T1000 (cell line): ENCODE measurements at places on chromosomes 12 and 14.

GRCh38 chr14:104192146-104192882, 53.9 kb downstream of the KIF26A start:
- DNase-seq, result no peak

DNA sequence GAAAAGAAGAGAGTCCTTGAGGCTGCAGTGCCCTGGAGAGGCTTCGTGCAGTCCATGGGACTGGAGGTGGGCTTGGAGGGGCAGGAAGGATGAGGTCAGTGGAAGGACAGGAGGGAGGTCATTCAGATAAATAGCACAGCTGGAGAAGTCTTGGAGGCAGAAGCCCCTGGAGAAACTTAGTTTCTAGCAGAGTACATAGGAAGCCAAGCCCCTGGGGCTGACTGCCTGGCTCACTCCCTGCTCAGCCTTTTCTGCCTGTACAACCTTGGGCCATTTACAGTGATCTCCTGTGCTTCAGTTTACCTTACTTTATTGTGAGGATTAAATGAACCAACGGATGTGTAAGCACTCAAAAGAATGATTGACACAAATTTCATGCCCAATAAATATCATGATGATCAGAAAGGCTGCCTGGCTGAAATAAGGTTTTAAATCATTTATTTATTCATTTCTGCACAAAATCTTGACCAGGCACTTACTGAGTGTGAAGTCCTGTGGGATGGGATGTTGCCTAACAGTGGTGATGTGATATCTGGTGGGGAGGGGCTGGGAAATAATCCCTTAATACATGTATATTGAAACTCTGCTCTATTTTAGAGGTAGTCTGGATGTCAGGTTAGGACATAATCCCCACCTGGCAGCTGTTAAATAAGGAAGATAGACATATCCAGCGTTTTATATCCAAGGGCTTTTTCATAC, 54.3 kb downstream of the PLEKHG7 start:
- no peak for DNase-seq

- no peak for DNase-seq
These were observed 8.1 kb downstream of the DNAI7 start for GRCh38 chr12:25186788-25187402.

GRCh38 chr14:71554959-71555612, 377.1 kb upstream of the RGS6 start:
- DNase-seq, result no peak

DNA sequence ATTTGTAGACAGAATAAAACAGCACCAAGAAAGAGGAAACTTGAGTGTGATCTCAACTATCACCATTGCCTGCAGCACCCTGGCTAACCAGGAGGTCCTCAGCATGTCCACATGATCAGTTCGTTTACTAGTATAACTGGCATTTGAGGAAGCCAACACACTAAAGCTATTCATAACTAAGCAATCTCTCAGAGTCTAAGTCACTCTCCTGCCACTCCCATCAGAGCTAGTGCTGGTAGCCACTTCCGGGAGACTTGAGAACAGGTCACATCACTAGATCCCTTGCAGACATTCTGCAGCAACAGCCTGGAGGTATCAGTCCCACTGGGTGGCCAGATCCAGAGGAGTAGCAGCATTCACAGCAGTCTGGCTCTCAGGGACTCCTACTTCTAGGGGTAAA, 352.9 kb upstream of the OR4E1 start:
- DNase-seq, result no peak

DNA sequence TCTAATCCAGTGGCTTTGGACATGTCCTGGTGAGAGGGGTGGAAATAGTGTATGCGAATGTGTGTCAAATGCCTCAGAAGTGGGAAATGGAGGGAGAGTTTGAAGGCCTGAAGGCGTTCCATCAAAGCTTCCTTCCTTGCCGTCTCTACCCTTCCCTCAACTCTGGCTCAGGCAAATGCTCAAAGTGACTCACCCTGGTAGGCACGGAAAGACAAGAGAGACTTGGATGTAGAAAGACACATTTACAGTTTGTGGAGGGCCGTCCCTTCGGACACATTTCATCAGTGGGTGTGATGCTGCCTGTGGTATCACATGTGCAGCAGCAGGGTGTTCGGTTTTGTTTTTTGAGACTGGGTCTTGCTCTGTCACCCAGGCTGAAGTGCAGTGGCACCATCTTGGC, 36.7 kb downstream of the CHST11 start:
- no peak for DNase-seq

DNA sequence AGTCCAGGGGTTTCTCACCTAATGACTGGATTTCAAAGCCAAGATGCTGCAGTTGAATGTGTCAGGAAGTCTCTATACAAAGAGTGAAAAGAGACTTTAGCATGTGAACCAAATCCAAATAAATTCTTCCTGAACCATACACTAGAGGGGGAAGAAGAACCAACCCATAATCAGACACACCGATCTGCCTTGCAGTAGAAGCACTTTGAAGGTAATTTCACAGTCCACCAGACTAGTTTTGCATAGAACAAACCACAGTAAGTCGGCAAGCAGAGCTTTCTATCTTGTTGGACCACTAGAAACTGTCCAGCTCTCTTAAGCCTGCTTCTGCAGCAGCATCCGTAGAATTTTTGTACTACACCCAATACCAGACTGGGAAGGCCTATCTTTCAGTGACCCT, 39.3 kb downstream of the FIGNL2 start:
- DNase-seq, result no peak

DNA sequence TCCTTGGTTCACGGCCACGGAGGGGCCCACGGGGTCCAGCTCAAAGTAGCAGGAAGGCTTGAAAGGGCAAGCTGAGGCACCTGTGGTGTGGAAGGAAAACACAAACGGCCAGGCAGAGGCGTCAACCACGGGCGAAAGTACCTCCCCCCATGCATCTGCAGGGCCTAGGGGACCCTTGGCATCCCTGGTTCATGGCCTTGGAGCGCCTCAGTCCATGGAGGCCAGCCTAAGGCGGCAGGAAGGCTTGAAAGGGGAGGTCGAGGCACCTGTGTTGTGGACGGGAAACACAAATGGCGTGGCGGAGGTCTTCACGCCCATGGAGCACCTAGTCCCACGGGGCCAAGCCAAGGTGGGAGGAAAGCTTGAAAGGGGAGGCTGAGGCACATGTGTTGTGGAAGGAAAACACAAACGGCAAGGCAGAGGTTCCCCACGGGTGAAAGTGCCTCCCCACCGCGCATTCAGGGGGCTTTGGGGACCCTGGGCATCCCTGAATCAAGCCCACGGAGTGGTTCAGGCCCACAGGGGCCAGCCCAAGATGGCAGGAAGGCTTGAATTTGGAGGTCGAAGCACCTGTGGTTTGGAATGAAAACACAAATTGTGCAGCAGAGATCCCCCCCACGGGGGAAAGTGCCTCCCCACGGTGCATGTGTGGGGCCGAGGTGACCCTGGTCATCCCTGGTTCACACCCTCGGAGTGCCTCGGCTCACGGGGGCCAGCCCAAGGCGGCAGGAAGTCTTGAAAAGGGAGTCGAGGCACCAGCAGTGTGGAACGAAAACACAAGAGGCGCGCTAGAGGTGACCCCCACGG, 380.8 kb downstream of the ALG10 start:
- no peak for DNase-seq

GRCh38 chr12:69657376-69658137, 41.5 kb downstream of the BEST3 start:
- no peak for DNase-seq

- no peak for DNase-seq
These were observed 129.6 kb downstream of the PAPOLA start for GRCh38 chr14:96631621-96632362.

GRCh38 chr12:124677552-124678356, 110.3 kb upstream of the NCOR2 start:
- DNase-seq, result no peak

GRCh38 chr12:53736592-53736991, 9.3 kb upstream of the CALCOCO1 start:
- DNase-seq, result no peak

GRCh38 chr14:92546347-92547053, 32.9 kb downstream of the RIN3 start:
- DNase-seq, result peak; percentile 41

- no peak for DNase-seq
These were observed 732 bp downstream of the ZNF664 start for GRCh38 chr12:123973552-123974341.

GRCh38 chr14:24270537-24271133, 762 bp downstream of the RABGGTA start:
- DNase-seq, result no peak

DNA sequence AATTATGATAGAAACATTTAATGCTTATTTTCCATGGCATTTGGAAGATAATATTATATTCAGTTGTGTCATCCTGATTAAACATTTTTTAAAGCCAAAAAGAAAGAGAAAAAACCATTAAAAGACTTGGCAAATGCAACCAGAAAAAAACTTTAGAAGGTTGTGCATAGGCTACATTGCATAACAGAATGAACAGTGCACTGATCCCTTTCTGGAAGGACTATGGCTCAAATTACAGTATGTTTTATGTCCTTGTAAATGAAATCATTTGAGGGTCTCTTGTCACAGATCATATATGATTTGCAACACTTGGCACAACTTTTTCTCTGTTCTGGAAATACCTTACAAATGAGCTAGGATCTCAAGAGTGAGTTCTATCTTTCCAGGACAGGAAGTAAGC, 275.2 kb upstream of the FLRT2 start:
- DNase-seq, result no peak

- DNase-seq, result no peak
These were observed 37.6 kb upstream of the MGAT4C start for GRCh38 chr12:86293682-86294240.

- DNase-seq, result no peak
These were observed 210.8 kb upstream of the BTG1 start for GRCh38 chr12:92356425-92356824.

- no peak for DNase-seq
These were observed 47.7 kb upstream of the CDKN3 start for GRCh38 chr14:54348923-54349620.

GRCh38 chr12:51869931-51870330, 18.0 kb upstream of the ANKRD33 start:
- no peak for DNase-seq

GRCh38 chr12:84924981-84925380, 12.4 kb upstream of the SLC6A15 start:
- DNase-seq, result no peak

GRCh38 chr14:72651081-72651480, 242.8 kb downstream of the DPF3 start:
- no peak for DNase-seq

DNA sequence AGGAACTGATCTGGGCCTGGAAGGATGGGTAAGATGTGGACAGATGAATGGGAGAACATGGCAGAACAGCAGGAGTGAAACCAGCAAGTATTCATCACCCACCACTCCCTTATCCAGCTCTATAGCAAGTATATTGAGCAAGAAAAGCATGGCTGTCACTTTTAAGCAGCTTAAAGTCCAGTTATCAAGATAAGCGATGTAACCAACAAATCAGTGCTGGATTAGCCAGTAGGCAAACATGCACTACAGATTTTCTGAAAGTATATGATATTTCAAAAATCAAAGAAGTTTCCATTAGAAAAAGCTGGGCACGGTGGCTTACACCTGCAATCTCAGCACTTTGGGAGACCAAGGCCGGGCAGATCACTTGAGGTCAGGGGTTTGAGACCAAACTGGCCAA, 53.9 kb upstream of the ATP2A2 start:
- no peak for DNase-seq

DNA sequence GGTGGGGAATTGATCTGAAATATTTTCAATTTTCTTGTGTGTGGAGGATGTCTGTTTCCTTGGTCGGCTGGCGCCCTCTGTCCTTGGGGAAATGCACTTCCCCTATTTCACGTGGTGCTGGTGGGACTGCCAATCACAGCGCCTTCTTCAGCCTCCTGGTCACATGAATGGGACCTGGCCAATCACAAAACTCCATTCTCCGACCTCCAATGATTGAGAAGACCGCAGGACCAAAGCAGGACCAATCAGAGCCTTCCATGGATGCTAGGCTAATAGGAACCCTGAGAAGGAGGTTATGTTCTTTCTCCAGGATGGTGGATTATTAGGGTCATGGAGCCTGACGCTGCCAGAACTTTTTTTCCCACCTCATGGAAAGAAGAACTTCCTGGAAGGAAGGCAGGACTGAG, 188.7 kb downstream of the TTC8 start:
- peak; percentile 20 for DNase-seq

GRCh38 chr12:65339161-65339560, 60.7 kb downstream of the MSRB3 start:
- DNase-seq, result no peak

- DNase-seq, result no peak
These were observed 5.5 kb downstream of the ACTN1 start for GRCh38 chr14:68973639-68974038.

GRCh38 chr12:3061501-3062215, 15.5 kb upstream of the TSPAN9 start:
- DNase-seq, result no peak

DNA sequence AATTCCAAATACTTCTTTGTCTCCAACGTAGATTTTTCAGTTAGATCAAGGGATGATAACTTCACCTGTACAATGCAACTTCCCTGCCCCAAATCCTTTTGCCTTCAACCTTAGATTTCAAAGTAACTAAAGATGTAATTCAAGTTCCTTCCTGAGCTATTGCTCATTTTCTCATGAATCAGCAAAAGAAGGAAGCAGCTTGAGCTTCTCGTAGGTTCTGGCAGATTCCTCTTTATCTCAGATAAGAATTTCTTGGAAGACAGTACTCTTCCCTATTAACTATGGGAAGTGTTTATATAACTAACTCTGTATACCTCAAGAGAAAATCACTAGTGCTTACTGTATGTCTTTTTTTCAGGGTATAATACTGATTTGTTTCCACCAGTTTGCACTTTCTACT, 203.8 kb downstream of the RASSF9 start:
- no peak for DNase-seq

GRCh38 chr12:106753526-106753925, 21.0 kb upstream of the RIC8B start:
- DNase-seq, result no peak

DNA sequence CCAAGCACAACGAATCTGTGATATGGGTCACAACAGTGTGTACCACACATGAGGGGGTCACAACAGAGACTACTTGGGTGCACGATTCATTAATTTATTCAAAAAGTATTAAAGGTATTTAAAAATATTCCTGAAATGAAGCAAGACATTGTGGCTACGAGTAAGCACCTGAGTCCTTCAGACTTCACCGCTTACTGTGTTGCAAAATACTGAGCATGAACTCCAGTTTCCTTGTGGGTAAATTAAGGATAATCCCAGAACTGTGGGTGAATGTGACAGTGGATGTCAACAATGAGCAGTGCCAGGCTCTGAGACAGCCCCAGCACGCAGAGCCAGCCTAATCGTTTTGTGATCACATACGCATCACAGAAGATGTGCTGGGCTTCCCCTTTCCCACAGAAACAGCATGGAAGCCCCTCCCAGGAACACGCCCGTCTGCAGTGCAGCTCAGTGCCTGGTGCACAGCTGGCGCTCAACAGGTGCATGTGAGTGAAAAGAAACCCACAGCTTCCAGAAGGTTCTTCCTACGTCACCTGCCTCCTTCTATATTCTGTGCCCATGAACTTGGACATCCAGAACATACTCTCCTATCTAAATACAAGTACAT, 29.1 kb downstream of the CDC42BPB start:
- DNase-seq, result no peak

- DNase-seq, result no peak
These were observed 13.8 kb upstream of the EEA1 start for GRCh38 chr12:92942905-92943304.

- DNase-seq, result peak; percentile 93
These were observed 49.1 kb downstream of the NCOR2 start for GRCh38 chr12:124518051-124518932.
